ENCODE measurements at places on chromosomes 16 and 17. TPM values are rescaled to one million over a fixed set of nuclear protein-coding genes. Genes with fewer than 3 reads are reported as not detected.

The SLC6A2 gene
- not detected for total RNA-seq

The CAPN15 gene
- 93.0 TPM for total RNA-seq

The ICAM2 gene
- total RNA-seq = 51.3 TPM

The RAPGEFL1 gene
- 5.3 TPM for total RNA-seq

The CFAP119 gene
- total RNA-seq = 4.4 TPM

The CA4 gene
- total RNA-seq = not detected

The FNDC8 gene
- not detected for total RNA-seq

The MT1E gene
- 74.8 TPM for total RNA-seq

The KRT12 gene
- total RNA-seq = not detected

The IRF8 gene
- 24.0 TPM for total RNA-seq

The DBNDD1 gene
- 0.18 TPM for total RNA-seq

The MYH13 gene
- not detected for total RNA-seq

The SPATA33 gene
- 13.2 TPM for total RNA-seq

GRCh38 chr16:76207270-76207669, 69.9 kb upstream of the CNTNAP4 start:
- H3K27ac ChIP-seq = no peak overlapping the region
- H3K4me1 ChIP-seq = peaks cover 4% of the 10 kb centered on the region
- no peak overlapping the region for H3K4me3 ChIP-seq
- DNase-seq = no peak
- H3K27me3 ChIP-seq = no peaks in the 10 kb centered on the region
- H3K36me3 ChIP-seq = no peaks in the 10 kb centered on the region

DNA sequence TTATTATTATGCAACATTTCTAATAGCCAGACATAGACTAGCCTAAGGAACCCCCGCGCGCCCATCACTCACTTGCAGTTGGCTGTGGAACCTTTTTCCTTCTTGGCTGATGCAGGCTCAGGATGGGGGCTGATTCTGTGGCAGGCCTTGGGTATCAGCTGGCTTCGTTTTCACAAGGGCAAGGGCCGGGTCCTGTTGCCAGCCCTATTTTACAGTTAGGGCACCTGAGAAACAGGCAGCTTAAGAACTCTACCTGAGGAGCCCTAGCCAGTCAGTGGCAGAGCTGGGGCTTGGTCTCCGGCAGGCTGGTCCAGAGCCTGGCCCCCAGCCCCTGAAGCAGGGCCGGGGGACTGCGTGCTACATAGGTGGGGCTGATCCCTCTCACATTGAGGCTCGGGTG, 28.7 kb downstream of the ADGRG5 start:
- H3K27ac ChIP-seq = no peak overlapping the region
- peaks cover 17% of the 10 kb centered on the region for H3K4me1 ChIP-seq
- no peak overlapping the region for H3K4me3 ChIP-seq
- no peak for DNase-seq

GRCh38 chr17:74541176-74542111, 4.5 kb downstream of the CD300C start:
- H3K4me3 ChIP-seq = no peak overlapping the region
- H3K36me3 ChIP-seq = no peaks in the 10 kb centered on the region
- no peak for DNase-seq
- H3K4me1 ChIP-seq = peaks cover 22% of the 10 kb centered on the region

DNA sequence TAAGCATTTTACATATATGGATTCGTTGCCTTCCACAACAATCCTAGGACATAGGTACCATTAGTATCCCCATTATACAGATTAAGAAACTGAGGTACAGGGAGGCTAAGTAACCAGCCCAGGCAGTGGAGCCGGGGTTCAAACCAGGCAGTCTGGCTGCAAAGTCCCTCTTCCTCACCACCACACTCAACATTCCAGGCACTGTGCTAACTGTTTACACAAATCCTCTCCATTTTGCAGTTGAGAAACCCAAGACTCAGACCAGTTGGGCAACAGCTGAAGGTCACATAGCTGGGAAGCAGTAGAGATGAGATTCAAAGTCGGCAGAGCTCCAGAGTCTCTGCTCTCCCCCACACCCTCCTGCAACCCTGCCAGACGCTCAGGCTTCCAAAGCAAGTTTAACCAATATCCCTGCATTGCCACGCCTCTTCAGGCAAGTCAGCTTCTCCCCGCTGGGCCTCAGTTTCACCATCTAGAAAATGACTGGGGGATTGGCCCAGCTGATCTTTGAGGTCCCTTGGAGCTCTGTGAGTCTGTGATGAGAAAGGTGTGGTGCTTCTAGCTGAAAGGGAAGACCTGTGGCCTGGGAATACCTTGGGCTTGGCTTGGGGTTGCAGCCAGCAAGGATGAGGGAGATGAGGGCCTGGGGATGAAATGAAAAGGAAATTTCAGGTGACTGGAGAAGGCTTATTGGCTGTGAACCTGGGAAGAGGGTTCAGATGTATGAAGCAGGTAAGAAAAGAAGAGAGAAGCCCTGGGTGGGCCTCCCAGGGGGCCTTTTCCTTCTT, 14.0 kb downstream of the CCR7 start:
- peak; percentile 19 for DNase-seq
- H3K27me3 ChIP-seq = no peaks in the 10 kb centered on the region
- peaks cover 73% of the 10 kb centered on the region for H3K36me3 ChIP-seq
- peak overlapping the region; percentile 93 for H3K27ac ChIP-seq
- peaks cover 100% of the 10 kb centered on the region for H3K4me1 ChIP-seq

DNA sequence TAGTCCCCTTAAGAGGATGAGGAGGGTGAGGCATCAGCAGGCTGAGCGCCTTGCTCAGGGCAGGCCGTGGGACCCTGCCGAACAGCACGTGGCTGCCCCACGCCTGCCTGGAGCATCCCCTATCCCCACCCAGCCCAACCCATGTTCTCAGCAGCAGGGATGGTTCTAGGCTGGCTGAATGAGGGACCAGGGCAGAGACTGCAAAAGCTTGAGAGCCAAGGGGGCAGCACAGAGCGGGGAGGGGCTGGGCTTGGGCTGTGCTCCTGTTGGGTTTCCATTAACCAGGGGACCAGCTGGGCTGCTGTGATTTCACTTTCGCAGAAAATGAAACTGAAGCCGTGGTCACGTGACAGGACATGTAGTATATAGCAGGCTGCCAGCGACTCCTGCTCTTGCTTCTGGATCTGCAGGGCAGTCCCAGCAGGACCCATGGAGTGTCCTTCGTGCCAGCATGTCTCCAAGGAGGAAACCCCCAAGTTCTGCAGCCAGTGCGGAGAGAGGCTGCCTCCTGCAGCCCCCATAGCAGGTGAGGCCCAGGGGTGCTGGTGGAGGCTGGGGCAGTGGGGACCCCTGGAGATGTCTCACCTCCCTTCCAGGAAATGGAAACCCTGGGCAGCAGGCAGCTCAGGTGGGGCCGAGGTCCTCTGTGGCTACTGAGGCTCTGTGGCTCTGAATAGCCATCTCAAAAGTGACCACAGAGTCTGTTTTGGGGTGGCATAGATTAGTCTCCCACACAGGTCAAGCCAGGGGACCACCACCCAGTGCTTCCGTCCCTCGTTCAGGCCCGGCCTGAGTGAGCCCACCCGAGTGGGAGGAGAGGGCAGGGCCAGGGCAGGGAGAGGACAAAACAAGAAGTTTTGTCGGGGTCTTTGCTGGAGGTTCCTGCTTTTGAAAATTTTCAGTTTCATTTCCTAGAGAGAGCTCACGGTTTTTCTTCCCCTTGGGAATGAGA, 2.9 kb downstream of the RNF213 start:
- peaks cover 38% of the 10 kb centered on the region for H3K36me3 ChIP-seq
- H3K27me3 ChIP-seq = no peaks in the 10 kb centered on the region
- H3K4me1 ChIP-seq = peaks cover 44% of the 10 kb centered on the region
- peak overlapping the region; percentile 91 for H3K27ac ChIP-seq
- peak; percentile 96 for DNase-seq
- H3K4me3 ChIP-seq = peak overlapping the region; percentile 91

- DNase-seq = no peak
- H3K27me3 ChIP-seq = no peaks in the 10 kb centered on the region
- peak within 1 kb of the TSS; percentile 98 for H3K27ac ChIP-seq
- peaks cover 35% of the 10 kb centered on the region for H3K36me3 ChIP-seq
- peaks cover 49% of the 10 kb centered on the region for H3K4me1 ChIP-seq
These were observed at the start of gene CES2 for GRCh38 chr16:66935314-66936011. Gene CES2, plus strand, starts transcription at chr16:66935516. Its CDS starts 120 bp downstream, at chr16:66935636.

- H3K27me3 ChIP-seq = no peaks in the 10 kb centered on the region
- no peak overlapping the region for H3K4me3 ChIP-seq
These were observed 535.7 kb upstream of the CDH11 start for GRCh38 chr16:65657556-65657955.

GRCh38 chr17:76726231-76726775, at the start of gene JMJD6:
Gene JMJD6, minus strand, starts transcription at chr17:76726606. Its CDS starts 131 bp downstream, at chr17:76726475.
- H3K27ac ChIP-seq = peak within 1 kb of the TSS; percentile 96
- peaks cover 64% of the 10 kb centered on the region for H3K4me1 ChIP-seq
- peak; percentile 97 for DNase-seq
- peak within 1 kb of the TSS; percentile 97 for H3K4me3 ChIP-seq

GRCh38 chr17:55452139-55452790, 30.6 kb upstream of the MMD start:
- H3K4me3 ChIP-seq = no peak overlapping the region
- no peaks in the 10 kb centered on the region for H3K36me3 ChIP-seq
- no peak for DNase-seq
- H3K4me1 ChIP-seq = peaks cover 21% of the 10 kb centered on the region
- peaks cover 16% of the 10 kb centered on the region for H3K27me3 ChIP-seq
- H3K27ac ChIP-seq = peak overlapping the region; percentile 16

DNA sequence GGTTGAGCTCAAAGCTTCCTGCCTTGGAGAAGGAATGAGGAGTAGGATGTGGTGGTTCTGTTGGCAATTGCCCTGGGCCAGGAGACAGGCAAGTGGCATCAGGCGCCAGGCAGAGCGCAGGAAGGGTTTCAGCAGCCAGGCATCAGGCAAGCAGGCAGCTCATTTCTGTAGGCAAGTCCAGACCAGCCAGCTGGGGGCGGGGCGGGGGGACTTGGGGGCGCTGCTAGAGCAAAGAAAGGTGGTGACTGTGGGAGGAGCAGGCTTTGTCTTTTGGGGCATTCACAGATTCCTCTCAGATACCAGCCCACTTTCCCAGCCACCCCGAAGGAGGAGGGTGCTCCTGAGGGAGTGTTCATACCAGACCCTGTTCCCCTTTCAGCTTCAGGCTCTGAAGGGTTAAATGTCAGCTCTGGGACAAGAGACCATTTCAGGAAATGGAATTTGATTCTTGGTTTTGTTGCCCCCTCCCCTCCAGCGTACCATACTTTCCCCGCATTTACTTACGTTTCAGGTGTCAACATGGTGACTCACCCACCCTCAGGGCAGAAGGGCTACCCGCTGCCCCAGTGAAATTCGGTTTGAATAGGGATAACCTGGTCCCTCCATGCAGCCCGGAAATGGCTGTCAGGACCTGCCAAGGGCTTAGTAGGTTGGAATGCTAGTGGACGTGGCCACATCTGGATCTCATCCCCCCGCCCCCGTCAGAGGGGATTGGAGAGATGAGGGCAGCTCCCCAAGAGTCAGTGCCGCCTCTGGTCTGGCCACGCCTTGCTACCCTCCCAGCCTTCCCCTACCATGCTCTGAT, 13.2 kb downstream of the NGFR start:
- no peak for DNase-seq
- no peaks in the 10 kb centered on the region for H3K36me3 ChIP-seq
- no peak overlapping the region for H3K27ac ChIP-seq
- peaks cover 25% of the 10 kb centered on the region for H3K27me3 ChIP-seq

- H3K27ac ChIP-seq = no peak overlapping the region
- H3K27me3 ChIP-seq = peaks cover 3% of the 10 kb centered on the region
- peaks cover 2% of the 10 kb centered on the region for H3K36me3 ChIP-seq
- peaks cover 9% of the 10 kb centered on the region for H3K4me1 ChIP-seq
These were observed 41.8 kb upstream of the PEMT start for GRCh38 chr17:17633310-17633709.

DNA sequence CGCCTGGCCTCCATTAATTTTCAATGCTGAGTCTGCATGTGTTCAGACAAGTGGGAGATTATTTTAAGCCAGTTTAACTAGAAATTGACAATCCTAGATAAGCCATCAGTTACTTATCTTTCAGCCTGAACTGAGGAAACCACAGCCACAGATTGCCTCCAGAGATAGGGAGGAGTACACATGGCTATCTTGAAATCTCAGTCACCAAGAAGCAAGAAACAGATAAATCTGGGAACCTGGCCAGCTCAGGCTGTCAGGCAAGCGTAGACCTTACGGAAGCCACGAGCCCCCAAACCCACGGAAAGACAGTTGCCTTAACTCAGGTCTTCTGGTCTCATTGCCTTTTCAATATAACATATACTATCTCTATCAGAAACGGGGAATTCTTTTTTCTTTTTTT, 2.0 kb upstream of the GLG1 start:
- peak overlapping the region; percentile 39 for H3K27ac ChIP-seq
- H3K4me3 ChIP-seq = peak overlapping the region; percentile 22
- peaks cover 44% of the 10 kb centered on the region for H3K4me1 ChIP-seq

GRCh38 chr17:12851901-12852435, 62.7 kb downstream of the ARHGAP44 start:
- no peak overlapping the region for H3K27ac ChIP-seq
- no peaks in the 10 kb centered on the region for H3K4me1 ChIP-seq
- DNase-seq = no peak
- no peak overlapping the region for H3K4me3 ChIP-seq
- H3K27me3 ChIP-seq = no peaks in the 10 kb centered on the region

DNA sequence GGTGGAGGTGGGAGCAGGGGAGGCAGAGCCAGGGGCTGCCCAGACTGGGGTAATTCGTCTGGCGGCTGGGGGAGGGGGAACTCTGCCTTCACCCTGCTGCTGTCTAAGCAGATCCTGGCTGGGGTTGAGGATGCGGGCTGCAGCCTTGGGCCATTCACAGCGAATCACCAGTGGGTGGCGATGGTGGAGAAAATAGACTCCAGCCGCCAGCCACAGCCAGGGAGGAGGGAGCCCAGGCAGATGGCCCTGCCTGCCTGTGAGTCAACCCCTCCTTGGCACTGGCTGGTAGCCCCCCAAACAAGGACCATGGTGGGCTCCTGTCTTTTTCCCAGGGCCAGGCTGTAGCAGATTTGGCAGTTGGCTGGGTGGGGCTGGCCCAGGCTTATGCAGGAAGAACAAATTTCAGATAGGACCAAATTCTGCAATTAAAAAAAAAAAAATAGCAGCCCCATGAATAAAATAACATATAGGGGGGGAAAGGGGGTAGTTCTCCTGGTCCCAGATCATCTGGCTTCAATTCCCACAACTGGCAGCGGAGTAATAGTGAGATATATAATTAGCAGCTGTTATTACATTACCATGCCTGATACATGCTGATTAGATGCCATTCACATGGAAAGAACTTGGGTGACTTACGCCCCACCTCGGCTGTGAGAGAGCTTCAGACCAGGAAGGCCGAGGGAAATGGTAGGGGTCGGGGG, 41.5 kb upstream of the CDH5 start:
- peaks cover 7% of the 10 kb centered on the region for H3K27me3 ChIP-seq
- no peak overlapping the region for H3K27ac ChIP-seq

Measured in activated CD8-positive, alpha-beta T cell treated with anti-CD3 and anti-CD28 coated beads, Interleukin-2, amount 10 ng/mL, durations not matched to agents 7 days and 5 days (primary cell).